MCF 10A (cell line): ENCODE measurements at places on chromosomes 5 and 9. TPM values are rescaled to one million over a fixed set of nuclear protein-coding genes. Genes with fewer than 3 reads are reported as not detected.

The CCL28 gene
- total RNA-seq, result 1.6 and 2.2 TPM in 2 replicates

The SLC6A19 gene
- not detected in 2 replicates for total RNA-seq

The GLRA1 gene
- total RNA-seq, result not detected in 2 replicates

The ALDH1A1 gene
- not detected in 2 replicates for total RNA-seq

The ARHGEF37 gene
- total RNA-seq, result 3.9 and 5.1 TPM in 2 replicates
